ENCODE measurements at places on chromosomes 11 and 22.

DNA sequence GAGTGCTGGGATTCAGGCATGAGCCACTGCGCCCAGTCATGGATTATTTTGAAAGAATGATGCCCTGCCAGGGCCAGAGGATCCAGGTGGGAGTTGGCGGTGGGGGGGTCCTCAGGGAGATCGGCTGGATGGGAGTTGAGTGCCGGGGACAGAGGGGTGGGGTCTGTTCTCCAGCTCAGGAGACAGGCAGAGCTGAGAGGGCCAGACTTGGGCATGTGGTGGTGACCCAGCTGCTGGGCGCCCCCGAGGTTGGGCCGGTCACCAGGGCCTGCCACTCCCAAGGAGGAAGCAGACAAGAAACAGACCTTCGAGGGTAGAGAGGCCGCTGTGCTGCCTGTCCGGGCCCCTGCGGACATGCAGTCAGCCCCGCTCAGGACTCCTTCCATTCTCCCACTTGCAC is 11.8 kb upstream of the PRODH start:
- DNase-seq = no peak

GRCh38 chr11:19746086-19746485 is 33.4 kb downstream of the NAV2 start:
- no peak for DNase-seq

DNA sequence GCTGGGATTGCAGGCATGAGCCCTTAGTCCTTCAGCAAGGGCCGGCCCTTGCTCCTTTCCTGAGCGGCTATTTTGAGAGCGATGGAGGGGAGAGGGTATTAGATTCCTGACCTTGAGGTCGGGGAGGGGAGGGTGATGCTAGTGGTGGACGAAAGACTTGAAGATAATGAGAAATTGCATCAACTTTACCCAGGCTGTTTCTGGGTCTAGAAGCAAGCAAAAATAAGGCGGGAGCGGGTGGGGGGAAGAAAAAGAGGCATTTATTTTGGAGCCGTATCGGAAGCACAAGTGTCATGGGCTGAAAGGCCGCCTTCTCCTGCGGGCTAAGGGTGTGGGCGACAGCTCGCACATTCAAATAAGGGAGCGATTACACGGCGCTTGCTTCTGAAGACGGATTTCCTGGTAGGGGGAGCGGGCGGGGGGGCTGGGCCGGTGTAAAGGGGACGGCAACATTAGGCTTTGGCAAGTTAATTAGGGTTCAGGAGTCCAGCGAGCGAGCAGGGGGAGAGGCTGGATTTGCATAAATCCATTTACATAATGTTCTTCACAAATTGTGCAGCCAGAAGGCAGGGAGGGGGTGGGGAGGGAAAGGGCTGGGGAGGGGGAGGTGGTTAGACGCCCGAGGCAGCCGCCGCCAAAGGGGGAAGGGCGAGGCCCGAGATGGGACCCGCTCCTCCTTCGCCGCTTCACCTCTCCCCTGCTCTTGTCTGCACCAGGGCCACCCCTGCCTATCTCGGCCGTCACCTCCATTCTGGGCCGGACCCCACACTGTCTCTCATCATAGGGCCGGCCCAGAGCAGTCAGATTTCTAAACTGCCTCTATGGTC is 245.9 kb downstream of the MIAT start:
- DNase-seq = peak; percentile 69

DNA sequence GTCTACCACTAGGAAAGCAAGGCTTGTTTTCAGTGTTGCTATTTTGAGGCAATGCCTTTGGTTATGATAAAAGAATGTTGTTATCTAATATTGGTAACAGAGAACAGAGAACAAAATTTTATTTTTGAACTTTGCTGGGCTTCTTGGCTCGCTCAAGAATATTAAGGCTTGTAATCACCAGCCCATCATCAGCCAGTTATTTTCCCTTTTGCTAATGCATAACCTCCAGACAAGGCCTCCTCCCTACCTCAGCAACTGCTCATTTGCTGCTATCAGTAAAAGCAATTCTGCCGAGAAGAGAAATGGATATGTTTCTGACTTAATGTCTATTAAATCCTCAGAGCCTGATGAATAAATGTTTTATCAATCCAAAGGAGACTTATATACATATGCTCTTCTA is 8.9 kb downstream of the MTMR2 start:
- DNase-seq = no peak

- no peak for DNase-seq
Observed at GRCh38 chr11:75096456-75097172, at the start of gene OR2AT4. Gene OR2AT4 (minus strand): TSS chr11:75096876.

DNA sequence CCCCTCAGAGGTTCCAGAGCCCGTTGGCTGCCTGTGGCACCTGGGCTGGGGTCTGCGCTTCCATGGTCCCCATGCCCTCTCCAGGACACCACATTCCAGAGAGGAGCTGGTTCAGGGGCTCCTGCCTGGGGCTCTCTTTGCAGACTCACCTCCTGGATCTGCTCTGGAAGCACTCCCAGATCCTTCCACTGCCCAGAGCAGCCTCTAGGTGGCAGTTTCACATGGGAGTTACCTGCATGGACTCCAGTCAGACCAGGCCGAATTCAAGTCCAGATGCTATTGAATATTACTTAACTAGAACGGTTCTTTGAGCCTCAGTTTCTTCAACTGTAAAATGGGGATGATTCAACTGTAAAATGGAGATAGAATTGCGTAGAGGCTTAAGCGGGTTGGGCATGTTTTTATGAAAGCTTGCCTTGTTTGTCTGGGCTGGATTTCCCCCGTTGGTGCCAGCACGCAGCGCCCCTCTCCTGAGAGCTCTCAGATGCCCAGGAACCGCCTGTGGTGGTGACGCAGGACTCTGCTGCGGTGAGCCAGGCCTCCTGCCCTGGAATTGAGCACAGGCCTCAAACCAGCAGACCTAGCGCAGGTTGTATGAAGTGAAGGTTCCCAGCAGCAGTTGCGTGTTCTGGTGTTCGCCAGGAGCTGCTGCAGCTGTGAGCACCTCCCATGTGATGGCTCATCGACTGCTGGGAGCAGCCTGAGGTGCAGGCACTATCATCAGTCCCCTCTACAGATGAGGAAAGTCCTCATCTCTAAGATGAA is 44.2 kb downstream of the LMO1 start:
- DNase-seq = no peak

DNA sequence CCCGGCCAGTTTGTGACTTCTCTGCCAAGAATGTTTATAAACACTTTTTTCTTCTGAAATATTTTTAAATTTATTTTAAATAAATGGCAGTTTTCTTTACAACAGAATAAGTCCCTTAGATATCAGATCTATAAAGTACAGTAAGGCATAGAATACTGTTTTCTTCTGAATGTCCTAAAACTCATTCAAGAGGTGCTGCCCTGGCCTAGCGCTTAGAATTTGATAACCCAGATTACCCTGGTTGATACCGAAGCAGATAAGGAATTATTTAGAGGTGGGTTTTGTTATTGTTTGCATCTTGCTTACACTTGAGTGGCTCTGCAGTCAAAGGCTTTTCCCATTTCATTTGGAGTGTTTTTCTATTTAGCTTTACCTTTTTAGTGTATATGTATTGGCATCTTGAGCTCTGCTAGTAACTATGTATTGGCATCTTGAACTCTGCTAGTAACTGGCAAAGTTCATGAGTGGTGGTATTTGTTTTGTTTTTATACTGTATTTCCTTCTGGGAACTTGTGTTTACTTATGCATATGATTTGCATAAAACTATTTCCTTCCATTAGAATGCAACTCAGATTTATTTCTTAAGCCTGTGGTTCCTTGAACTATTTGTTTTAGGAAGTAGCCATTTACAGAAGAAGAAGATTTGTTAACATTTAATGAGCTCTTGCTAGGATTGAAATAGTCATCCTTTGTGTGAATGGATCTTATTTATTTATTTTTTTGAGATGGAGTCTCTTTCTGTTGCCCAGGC is 1.2 kb downstream of the ACAD8 start:
- DNase-seq = no peak

DNA sequence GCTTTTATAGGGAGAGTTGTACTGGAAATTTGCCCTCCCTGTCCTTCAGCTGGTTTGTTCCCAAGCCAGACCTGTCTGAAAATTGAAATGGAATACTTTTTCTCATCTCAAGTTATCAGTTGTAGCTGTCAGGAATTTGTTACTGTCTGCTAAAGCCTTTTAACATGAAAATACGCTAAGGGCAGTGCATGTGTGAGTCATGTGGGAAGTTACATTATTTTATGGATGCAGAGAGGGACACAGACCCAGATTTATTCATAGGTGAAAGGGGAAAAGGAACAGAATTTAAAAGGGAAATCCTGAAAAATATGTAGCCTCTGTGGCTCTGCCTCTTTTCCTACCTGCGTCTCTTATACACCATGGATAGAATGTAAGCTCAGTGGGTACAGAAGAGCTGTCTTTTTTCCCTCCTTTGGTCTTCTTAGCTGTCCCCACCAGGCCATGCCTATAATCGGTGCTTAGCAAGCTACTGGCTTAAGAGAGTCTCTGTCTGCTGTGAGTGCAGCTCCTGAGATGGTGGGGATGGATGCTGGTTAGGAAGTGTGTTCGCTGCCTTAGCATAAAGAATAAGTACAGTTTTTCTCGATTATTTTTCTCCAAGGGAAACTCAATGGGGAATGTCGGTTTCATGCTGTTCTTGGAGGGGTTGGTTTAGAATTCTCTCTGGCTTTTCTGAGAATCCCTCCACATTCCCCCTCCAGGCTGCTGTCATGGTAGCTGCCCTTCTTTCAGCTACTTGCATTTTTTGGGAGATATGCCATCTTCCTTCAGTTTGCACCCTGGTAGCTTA is 166.8 kb downstream of the TEAD1 start:
- no peak for DNase-seq

DNA sequence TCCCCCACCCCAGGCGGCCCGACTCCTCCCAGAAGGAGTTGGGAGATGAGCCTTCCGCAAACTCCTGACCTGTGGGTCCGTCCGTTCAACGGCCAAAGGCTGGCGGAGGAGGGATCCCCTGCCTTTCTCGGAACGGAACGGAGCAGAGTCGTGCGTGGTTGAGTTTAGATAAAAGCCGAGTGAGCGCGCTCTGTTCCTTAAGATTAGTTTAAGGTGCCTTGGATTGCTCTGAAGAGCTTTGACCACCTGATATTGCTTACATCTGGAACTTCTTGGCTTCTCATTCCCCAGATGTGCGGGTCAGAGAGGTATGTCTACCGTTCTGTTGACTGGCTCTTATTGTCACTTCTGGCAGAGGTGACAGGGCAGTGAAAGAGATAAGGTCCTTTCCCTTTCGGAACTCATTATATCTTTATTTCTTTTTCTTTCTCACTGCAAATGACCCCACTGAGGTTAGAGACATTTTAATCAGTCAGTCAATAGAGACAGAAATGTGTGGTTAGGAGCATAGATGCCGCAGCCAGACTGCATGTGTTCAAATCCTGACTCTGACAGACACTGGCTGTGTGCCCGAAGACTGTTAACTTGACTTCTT is at the start of gene TRIM6:
Gene TRIM6 (plus strand): TSS at position 31 of the 595 bp plus-strand sequence. CDS start 261 bp downstream, at position 292.
- peak; percentile 73 for DNase-seq

GRCh38 chr22:17726928-17727897 is 47.1 kb downstream of the BID start:
- DNase-seq = no peak

GRCh38 chr11:37171451-37171850 is 573.4 kb upstream of the RAG2 start:
- no peak for DNase-seq

GRCh38 chr11:48538991-48539390 is 50.4 kb downstream of the OR4A47 start:
- DNase-seq = no peak

DNA sequence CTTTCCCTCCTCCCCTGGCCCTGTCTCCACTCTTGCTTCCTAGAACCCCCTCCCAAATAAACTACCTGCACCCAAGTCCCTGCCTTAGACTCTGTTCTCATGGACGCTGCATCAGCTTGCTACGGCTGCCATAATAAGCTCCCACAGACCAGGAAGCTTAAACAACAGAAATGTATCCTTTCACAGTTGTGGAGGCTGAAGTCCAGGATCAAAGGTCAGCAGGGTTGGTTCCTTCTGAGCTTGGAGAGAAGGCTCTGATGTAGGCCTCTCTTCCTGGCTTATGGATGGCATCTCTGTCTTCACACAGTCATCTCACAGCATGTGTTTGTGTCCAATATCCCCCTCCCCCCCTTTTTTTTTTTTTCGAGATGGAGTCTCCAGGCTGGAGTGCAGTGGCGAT is 23.4 kb downstream of the CBX7 start:
- DNase-seq = no peak

- DNase-seq = no peak
Observed at GRCh38 chr22:35409783-35410662, 10.1 kb downstream of the MCM5 start.

DNA sequence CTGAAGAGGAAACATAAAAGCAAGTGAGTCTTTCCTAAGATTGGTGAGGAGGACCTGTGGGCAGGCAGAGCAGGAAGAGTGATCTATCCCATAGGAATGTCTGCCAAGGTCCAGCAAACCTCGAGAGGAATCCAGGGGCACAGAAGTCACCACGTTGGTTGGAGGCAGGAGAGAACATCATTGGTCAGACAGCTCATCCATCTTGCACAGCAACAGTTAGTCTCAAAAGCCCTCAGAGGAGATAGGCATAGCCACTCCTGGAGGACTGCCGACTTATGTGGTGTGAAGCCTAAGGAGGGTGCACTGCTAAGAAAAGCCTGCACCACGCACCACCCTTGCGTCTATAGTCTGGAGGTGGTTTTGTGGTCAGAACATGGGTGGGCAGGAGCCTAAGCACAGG is 109.1 kb downstream of the RASSF10 start:
- DNase-seq = no peak

GRCh38 chr11:6834021-6834420 is 11.5 kb upstream of the OR10A5 start:
- DNase-seq = no peak

- peak; percentile 12 for DNase-seq
Observed at GRCh38 chr22:26894362-26894761, 237.0 kb downstream of the MIAT start.

- DNase-seq = no peak
Observed at GRCh38 chr11:69653406-69653960, 12.5 kb downstream of the CCND1 start.

- DNase-seq = peak; percentile 58
Observed at GRCh38 chr11:115580927-115581680, 76.9 kb upstream of the CADM1 start.

- DNase-seq = no peak
Observed at GRCh38 chr22:50151571-50152537, 18.7 kb upstream of the PANX2 start.

GRCh38 chr11:124643605-124644425 is 21.2 kb downstream of the TBRG1 start:
- no peak for DNase-seq

DNA sequence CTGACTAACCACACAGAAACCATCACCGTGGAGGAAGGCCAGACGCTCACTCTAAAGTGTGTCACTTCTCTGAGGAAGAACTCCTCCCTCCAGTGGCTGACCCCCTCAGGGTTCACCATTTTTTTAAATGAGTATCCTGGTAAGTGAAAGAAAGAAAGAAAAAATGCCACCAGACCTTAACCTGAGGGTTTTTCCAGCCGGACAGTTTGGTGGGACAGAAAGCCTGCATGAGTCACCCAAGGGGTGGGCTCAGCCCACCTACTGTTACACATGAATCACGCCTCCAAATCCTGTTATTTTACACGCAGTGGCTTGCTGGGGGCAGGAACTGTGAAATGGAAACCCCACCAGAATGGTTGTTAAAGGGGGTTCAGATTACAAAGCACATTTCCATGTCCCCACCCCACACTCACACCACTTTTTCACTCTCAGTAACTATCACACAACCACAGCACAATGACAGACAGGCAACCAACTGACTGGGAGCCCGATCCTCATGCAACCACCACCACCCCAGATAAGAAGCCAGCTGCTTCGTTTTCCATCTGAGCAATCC is 11.9 kb downstream of the CRTAM start:
- DNase-seq = no peak

Data from ecto neural progenitor cell (in vitro differentiated cells).